ENCODE measurements at places on chromosomes 5 and 9.

- DNase-seq = no peak
Observed at GRCh38 chr9:32855752-32856151, 72.4 kb downstream of the TMEM215 start.

DNA sequence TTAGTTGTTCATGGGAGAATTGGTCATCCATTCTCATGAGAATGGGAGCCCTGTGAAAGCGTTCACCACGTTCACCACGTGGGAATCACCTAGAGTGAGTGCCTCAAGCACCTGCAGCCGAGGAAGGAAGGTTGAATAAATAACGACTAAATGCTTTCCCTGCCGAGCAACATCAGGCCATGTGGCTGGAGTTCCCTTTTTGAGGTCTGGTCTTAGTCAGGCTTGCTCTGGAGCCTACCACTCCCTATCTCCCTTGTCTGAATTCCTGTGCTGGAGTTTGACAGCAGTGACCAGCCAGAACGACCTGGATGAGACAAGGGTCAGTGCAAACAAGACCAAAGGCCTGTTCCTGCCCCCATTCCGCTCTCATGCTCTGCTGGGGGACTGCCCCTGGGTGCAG is 28.5 kb downstream of the KCNMB1 start:
- DNase-seq = no peak

DNA sequence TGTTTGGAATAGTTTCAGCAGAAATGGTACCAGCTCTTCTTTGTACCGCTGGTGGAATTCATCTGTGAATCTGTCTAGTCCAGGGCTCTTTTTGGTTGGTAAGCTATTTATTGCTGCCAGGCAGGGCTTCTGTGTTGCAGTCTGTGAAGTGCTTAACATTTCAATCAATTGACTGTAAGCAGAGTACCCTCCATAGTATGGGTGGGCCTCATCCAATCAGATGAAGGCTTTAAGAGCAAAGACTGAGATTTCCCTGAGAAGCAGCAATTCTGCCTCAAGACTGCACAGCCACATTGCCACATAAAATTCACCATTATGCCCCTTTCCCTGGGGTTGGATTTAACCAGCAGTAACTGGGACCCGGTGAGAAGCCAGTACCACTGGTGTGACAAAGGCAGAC is 98.9 kb upstream of the ICE1 start:
- no peak for DNase-seq

- DNase-seq = no peak
Observed at GRCh38 chr9:71854811-71855210, 56.2 kb downstream of the ABHD17B start.

DNA sequence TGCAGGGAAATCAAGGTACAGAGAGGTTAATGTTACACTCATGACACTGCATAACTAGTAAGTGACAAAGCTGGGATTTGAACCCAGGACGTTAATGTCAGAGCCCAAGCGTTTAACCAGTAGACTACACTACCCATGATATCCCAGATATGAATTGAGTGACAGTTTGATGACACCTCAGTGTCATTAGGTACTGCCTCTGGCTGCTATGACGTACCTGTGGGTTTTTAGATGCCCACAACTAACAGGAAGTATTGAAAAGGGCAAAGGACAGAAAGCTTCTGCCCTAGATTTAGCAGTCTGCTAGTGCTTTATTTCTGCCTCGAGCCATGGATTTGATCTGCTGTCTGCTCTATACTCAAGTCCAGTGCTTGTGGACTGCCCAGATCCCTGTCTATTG is 56.2 kb downstream of the GLRA1 start:
- DNase-seq = no peak
